Epithelial cell of proximal tubule (primary cell): ENCODE measurements at places on chromosomes 1 and 21. TPM values are rescaled to one million over a fixed set of nuclear protein-coding genes. Genes with fewer than 3 reads are reported as not detected.

GRCh38 chr1:176241385-176242015, 34.4 kb upstream of the COP1 start:
- peak; percentile 83 for DNase-seq

DNA sequence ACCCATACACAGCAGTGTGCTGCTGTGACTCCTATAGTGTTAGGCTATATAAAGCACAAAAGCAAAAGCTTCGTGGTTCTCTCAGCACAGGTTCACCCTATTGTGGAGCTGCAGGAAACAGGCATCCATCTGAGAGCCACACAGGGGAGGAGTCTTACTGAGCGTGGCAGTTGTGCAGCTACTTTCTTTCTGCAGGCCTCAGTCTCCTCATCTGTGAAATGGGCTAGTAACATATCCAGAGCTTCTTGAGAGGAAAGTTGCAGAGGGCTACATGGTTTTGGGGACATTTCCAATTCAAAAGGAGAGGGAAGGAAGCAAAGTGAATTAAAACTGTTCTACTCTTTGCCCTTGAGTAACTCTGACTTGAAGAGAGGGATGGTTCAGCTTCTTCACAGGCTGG, 142.0 kb downstream of the FOXD2 start:
- no peak for DNase-seq

- no peak for DNase-seq
Observed at GRCh38 chr1:42272920-42273319, 62.1 kb downstream of the FOXJ3 start.

DNA sequence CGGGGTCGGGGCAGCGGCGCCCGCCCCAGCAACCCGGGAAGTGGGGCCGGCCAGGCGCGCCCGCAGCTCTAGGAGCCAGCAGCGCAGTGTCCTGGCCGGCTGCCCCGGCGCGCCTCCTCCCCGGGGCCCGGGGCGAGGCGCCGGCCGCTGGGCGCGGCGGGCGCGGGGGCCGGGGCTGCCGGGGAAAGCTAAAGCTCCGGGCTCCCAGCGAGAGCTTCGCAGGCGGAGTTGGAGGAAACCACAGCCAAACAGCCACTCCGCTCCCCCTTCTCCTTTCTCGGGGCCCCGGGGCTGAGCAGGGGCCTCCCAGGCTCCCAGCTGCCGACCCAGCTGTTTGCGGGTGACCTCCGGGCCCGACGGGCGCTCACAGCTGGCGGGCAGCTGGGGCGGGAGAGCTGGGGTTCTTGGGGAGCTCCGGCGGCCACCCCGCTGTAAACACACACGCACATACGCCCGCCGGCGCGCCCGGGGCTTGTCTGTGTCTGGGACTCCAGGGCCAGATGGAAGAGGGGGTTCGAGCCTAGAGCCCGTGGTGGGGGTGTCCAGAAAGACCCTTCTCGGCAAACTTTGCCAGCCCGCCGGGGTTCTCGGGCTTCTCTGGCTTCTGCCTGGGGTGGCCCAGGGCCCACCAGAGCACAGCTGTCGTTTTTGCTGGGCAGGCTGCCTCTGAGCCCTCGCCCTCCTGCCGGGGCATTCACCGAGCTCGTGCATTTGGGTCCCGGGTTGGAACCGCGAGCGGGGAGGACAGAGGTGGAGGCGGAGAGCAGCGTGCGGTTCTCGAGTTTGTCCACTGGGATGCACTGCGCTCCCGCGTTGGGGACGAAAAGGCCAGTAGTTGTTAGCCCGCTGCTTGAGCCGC, 1.5 kb downstream of the AJAP1 start:
- DNase-seq: no peak

DNA sequence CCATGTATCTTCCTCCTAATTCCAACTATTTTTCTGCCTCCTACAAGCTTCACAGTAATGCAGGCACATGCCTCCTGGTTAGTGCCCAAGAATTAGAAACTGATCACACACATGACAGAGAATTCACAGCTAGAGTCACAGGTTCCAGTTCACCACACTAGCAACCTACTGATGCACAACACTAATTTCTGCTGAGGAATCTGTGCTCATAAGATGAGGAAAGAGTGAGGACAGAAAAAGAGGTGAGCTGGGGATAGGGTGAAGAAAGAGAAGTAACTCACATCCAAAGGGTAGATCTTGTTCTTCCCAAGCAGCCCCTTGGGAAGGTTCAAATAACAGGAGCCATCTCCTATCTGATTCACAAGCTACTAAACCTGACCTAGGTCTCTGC, 61.3 kb downstream of the PUM1 start:
- DNase-seq: peak; percentile 82

GRCh38 chr21:24148461-24148860, 1458.8 kb downstream of the MRPL39 start:
- DNase-seq: no peak

- DNase-seq: no peak
Observed at GRCh38 chr1:31977385-31978131, 36.1 kb upstream of the KHDRBS1 start.

DNA sequence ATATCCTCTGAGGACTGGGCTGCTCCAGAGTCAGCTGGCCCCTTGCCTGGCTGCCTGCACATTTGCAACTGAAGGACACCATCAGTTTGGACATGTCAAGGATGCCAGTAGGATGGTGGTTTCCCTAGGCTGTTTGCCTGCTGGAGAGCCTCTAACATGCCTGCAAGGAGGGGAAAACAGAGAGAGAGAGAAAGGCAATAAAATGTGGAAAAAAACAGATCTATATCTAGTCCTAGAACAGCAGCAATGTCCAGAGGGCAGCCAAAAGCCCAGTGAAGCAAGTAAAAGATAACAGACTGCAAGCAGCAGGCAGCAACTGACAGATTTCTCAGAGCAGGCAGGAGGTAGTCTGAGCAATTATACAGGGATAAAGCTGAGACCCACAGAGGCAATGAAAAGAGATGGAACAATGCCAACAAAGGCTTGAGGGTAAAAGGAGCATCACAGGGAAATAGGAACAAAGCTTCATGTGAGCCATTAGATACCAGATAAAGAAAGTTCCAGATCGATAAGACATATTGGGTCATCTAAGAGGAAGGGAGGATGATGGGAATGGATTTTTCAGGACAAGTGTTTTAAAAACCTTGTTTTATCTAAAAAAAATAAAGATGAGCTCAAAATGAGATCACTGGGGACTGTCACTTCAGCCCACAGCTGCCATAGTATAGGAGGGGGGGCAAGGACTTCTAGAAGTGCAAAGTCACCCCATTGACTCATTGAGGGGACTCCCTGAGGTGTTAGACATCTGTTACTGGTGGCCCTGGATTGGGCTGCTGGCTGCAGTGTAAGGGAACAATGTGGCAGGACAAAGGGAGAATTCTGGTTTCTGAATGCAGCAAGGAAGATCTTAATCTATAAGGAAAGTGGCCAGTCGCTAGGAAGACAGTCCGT, 38.6 kb upstream of the GADD45A start:
- DNase-seq: no peak

DNA sequence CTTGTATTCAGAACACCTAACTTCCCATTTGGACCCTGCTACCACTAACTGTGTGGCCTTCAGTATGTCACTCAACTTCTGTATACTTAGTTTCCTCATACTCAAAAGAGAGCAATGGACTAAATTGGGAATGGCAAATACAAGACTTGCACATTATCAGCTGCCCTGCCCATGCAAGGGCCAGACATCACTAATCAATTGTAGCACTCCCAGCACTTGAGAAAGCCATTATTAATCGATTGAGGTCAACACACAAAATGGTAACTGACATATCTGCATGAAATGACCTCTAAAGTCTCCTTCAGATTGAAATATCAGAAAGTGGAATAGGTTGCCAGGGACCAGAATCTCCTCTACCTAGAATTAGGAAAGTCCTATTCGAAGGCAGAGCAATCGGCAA, 59.2 kb downstream of the MT1HL1 start:
- no peak for DNase-seq

DNA sequence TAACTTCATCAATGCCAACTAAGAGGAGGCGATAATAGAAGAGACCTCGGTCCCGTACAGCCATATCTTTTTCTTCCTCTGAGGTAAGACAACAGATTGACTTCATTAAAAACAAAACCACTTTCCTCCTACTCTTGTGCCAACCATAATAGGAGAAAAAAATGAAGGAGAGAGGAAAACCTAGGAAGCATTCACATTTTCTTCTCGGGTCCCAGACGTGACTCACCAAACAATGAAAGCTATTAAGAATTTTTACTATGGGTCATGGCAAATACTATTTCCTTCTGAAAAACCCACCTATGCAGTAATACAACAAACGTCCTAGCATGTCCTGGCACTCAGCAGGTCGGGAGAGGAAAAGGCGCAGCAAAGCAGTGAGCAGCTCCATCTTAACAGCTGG, 8.6 kb upstream of the BCL2L15 start:
- DNase-seq: no peak

DNA sequence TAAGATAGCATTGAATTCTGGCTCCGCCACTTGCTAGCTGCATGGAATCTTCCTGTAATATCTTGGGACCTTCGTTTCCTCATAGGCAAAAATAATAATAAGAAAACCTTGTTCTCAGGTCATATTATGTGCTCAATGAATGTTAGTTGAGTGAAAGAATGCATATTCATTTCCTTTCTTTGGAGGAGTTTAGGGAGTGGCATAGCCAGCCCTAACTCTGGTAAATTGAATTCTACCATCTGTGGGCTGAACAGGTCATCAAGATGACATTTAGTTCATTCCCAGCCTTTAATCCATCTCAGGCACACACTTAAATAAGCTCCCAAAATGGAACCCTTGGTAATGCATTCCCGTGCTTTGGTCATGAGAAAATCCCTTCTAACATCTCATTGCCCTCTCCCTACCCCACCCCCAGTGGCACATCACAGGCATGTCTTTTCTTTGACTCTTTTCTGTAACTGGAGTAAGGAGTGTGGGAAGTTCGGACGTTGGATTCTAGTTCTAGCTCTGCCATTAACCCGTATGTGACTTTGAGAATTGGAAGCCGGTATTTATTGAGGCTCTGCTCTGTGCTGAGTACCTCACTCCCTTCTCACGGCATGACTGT, 13.2 kb upstream of the MYOG start:
- DNase-seq: no peak

GRCh38 chr1:155043793-155044192, 7.3 kb upstream of the ADAM15 start:
- no peak for DNase-seq

- no peak for DNase-seq
Observed at GRCh38 chr1:19484338-19484797, 971 bp downstream of the CAPZB start.

- no peak for DNase-seq
Observed at GRCh38 chr1:241330619-241331327, 26.2 kb downstream of the RGS7 start.

- DNase-seq: no peak
Observed at GRCh38 chr1:43908858-43909257, 24.7 kb upstream of the ARTN start.

DNA sequence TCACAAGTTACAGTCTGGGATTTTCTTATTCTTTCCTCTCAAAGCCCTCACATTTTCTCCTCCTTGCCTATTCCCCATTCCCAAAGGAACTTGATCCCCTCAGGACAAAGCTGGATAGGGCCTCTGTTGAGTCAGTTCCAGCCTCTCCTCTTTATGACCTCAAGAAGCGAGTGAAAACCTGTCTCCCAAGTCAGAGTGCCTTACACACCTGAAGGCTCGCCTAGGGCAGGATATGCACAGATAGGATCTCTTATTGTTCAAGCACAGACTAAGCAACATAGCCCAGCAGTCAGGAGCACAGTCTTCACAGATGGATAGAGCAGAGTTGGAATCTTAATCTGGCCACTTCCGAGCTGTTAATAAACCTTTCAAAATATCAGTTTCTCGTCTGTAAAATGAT, 60.8 kb upstream of the PRRC2C start:
- no peak for DNase-seq

DNA sequence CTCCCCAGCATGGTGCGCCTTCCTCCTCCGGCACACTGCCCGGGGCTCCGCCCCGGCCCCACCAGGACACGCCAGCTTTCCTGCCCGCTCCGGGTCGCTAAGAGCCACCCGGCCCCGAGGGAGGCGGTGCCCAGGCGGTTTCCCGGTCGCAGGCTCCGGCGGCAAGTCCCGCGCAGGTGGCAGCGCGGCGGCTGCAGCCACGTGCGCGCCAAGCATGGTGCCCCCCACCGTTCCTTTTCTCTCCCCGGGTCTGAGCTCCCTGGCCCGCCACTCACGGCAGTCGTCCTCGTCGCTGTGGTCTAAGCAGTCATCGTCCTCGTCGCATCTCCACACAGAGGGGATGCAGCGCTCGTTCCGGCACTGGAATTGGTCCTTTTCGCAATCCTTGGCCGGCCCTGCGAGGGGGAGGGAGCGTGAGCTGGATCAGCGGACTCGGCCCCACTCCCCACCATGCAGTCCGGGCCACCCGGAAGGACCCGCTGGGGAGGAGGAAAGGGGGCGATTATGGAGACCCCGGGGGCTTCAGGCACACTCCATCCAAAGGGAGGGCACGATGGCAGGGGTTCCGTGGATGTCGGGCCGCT, 1.2 kb downstream of the LRP8 start:
- no peak for DNase-seq

Gene HTR6
- not detected in 2 replicates for total RNA-seq

Gene PRAMEF25
- total RNA-seq: not detected in 2 replicates

Gene UBL4B
- total RNA-seq: not detected in 2 replicates

Gene PBXIP1
- total RNA-seq: 23.4 and 49.6 TPM in 2 replicates

Gene SPATA1
- total RNA-seq: 0.23 TPM in 1 of 2 replicates, not detected in the other
